ENCODE measurements at places on chromosomes 11 and 22.

- no peak for DNase-seq
Observed at GRCh38 chr22:44024288-44024921, at the start of gene PARVB. TSS of gene PARVB (plus strand) at chr22:44024302. CDS start at chr22:44024340, 38 bp downstream.

GRCh38 chr11:19931141-19931770 lies 218.6 kb downstream of the NAV2 start:
- DNase-seq, result no peak

- DNase-seq, result no peak
Observed at GRCh38 chr22:31244046-31244942, 32.2 kb downstream of the LIMK2 start.

DNA sequence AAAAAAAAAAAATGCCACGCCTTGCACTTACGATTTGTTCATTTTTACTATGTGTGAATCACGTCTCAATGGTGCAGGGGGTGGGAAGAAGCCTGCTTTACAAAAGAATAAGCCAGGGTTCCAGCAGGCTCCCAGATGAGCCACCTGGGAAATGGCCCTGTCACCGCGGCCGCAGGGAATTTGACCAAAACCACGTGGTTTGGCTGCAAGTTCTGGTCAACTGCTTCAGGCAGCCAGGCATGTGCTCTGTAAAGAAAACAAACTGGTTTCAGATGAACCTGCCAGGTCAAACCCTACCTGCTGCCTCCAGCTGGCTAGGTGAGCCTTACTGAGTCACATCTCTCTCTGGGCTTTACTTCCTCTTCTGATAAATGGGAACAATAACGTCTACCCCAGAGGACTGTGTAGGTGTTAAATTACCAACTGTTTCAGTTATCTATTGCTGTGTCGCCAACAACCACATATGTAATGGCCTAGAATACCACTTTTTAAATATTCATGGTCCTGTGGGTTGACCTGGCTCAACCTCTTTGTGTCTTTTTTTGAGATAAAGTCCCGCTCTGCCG lies 30.5 kb upstream of the GCAT start:
- no peak for DNase-seq

- peak; percentile 54 for DNase-seq
Observed at GRCh38 chr22:38927033-38927781, 30.2 kb upstream of the APOBEC3A start.

- no peak for DNase-seq
Observed at GRCh38 chr11:128164080-128164741, 423.1 kb downstream of the ETS1 start.

Data from hypothalamus (tissue), 51 donors.